ENCODE measurements at places on chromosomes 5 and 9. TPM values are rescaled to one million over a fixed set of nuclear protein-coding genes. Genes with fewer than 3 reads are reported as not detected.

The LCN9 gene
- total RNA-seq = not detected

The ADAMTS16 gene
- 0.16 TPM for total RNA-seq

GRCh38 chr9:81032030-81032572, 657.2 kb downstream of the TLE1 start:
- DNase-seq = no peak

DNA sequence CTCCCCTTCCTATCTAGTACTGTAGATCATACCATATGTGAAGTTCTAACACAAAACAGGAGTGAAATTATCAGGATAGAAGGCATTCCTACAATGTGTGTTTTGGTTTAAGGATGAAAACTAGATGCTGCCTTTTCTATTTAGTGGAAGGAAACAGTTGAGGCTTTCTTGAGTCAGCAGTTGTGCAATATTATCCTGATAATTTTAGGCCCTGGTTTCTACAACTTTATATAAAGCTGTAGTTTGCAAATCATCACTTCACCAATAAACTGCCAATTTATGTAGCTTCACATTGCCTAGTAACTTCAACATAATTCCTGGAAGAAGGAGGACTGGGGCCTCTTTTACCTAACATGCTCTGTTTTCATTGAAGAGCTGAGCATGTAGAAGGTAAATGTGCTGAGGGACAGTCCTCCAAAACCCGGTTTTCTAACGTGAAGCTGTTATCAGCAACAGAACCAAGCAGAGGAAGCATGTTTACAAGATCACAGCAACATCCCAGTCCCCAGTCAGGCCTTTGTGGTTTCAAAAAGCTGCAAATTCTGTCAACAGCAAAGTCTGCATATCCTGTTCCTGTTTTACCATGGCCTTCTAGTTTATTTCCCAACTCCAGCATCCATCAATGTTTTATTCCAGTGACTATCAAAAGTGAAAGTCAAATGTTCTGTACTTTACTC, 513.4 kb upstream of the MEF2C start:
- no peak for DNase-seq

- no peak for DNase-seq
These were observed 42.1 kb upstream of the HTR4 start for GRCh38 chr5:148696187-148697036.

- DNase-seq = no peak
These were observed 154.4 kb downstream of the DEPDC1B start for GRCh38 chr5:60545551-60545950.

DNA sequence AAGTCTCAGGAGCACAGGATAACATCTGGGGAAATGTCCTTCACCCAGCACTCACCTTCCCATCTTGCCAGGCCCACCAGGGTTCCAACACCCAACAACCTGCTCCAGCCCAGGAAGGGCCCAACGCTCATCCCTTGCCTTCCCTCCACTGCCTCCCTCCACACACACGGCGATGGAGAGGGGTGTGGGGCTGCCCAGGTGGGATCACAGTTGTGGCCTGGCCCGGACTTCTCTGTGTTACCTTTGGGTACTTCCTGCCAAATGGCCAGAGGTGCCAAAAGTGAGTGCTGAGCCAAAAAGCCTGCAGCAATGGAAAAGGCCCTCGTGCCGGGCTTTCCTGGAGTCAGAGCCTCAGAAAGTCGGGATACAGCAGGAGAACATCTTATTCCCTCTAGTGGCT, 15.6 kb upstream of the TDRD7 start:
- DNase-seq = no peak

DNA sequence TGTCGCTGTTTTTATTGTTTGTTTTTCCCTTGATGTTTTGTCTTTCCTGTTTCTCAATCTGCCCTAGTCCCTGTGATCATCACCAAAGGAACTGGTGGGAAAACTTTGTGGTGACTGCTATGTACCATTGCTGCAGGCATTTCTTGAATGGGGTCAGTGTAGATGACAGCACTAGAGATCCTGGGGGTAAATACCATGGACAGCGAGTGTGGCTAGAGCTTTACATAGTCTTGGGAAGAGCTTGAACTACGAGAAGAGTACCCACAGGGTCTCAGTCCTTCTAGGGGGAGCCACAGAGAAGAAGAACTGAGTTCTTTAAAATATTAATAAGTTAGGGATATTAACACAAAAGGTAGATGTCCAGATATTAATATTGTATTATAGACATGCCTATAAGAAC, 138.8 kb downstream of the PAM start:
- no peak for DNase-seq

All from colonic mucosa (tissue), 4 donors.